NCI-H526 (cell line): ENCODE measurements at places on chromosomes 2 and 18.

DNA sequence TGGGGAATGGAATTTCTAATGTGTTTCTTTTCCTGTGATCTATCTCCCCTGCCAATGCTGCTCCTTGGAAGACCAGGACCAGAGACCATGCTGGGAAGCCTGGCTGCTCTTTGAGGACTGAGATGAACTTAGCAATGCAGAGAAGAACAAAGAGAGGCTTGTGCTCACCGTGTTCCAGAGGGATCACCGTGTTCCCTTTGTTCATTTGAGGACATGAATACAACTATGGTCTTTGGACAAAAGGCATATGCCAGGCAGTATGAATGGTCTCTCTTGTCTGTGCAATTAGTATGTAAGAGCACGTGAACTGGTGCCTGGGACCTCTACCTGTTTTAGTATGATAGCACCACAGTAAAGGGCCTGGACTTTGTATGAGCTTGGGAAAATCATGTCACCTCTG, 139.9 kb downstream of the TDRD15 start:
- DNase-seq: peak; percentile 20

DNA sequence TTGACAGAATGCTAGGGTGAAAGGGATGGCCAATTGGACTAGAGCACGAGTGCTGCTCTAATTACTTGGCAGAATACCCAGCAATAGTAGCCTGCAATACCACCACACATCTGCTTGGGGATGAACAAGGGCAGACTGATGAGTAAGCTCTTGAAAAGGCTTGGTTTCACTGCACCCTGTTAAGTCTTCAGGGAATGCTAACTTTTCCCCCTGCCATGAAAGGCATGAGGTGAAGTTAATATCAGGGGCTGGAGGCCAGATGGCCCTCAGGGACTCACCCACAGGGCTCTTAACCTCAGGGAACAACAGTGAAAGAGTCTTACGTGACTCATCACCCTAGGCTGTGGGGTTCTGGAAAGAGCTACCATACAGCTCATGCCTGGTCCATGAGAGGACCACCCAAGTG, 51.7 kb upstream of the MYL1 start:
- DNase-seq: no peak

- DNase-seq: no peak
These were observed 71.0 kb downstream of the IL1R2 start for GRCh38 chr2:102062802-102063201.

GRCh38 chr2:67846370-67847070, 216.3 kb downstream of the C1D start:
- DNase-seq: peak; percentile 95

- no peak for DNase-seq
These were observed 14.0 kb upstream of the MTA3 start for GRCh38 chr2:42554392-42554791.

DNA sequence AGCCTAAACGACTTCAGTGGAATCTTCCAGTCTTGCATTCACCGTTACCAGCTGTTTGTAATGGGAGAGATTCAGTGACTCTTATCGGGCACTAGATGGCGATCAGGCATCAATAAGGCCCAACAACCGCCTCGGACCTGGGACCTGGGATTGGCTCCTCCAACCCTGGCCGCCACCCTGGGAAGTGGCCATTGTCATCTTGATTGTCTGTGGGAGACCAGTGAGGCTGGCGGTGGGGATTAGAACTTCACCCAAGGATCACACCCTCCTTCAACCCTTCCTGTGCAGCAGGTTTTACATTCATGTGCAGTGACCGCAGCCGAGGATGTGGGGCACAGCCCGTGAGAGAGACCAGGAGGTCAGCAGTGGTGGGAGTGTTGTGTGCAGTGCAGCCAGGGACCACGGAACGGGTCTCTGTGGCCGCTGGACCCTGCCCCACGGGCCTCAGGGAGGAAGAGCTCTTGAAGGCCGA, 85.3 kb downstream of the SPP2 start:
- DNase-seq: peak; percentile 62

GRCh38 chr2:48339451-48339850, 190.5 kb upstream of the STON1 start:
- DNase-seq: no peak

- no peak for DNase-seq
These were observed 20.5 kb downstream of the HK2 start for GRCh38 chr2:74854401-74854800.

GRCh38 chr18:29779096-29779495, 1263.4 kb downstream of the DSC3 start:
- no peak for DNase-seq

GRCh38 chr2:69465513-69466456, 28.6 kb upstream of the NFU1 start:
- DNase-seq: no peak

GRCh38 chr2:201964631-201965206, 68.9 kb upstream of the FZD7 start:
- no peak for DNase-seq

DNA sequence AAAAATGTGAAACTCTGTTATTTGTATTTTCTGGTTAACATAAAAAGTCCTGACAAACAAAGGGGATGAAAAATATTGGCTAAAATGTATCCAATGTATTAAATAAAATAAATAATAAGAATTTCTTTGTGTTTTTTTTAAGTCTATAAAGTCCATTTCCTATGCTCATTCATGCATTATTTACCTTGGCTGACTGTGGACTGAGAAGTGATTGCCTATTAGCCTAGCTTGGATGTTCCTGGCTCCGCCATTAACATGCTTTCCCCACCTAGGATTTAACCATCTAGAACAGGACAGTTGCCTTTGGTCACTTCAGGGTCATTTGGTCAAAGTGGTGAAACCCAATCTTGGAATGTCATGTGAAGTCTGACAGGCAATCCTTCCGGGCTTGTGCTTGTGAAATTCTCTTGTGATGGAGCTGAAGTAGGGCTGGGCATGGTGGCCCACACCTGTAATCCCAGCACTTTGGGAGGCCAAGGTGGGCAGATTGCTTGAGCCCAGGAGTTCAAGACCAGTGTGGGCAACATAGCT, 60.4 kb upstream of the TANC1 start:
- no peak for DNase-seq

DNA sequence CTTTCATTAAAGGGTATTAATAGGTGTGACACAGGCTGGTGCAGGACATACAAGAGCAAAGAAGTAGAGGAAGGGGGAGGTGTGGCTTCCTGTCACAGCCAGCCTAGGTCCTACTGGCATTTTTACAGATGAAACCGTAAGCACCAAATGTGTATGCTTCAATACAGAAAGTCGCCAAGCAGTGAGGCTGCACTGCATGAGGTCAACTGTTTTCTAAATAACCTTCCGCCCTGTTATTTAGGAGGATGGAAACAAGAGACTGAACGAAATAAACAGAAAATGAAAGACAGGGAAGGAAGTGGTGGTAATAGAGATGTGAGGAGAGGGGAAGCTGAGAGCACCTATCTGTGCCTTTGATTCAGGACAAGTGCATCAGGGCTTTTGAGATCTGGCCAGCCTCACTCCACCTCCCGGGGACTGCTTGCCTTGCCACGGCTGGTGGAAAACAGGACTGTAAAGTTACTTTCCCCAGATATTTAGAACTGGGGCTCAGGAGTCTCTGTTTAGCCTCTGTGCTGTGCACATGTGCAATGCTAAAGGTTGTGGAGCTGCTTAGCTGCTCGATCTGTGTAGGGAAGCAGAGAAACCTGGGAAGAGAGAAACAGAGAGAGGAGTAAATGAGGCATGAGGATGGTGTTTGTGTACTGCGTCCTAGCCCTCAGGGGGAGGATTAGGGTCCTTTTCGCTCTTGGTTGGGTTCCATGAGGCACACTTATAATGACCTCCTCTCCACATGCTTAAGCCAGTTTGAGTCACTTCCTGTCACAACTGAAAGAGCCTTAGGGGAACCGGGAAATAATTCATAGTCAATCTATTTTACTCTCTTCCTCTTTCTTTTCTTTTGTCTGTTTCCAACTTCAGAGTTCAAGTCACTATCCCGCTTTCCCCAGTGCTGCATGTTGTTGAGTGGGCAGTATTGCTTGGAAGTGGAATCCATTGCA, 62.3 kb upstream of the BOD1L2 start:
- no peak for DNase-seq

GRCh38 chr2:118114863-118115262, 26.6 kb downstream of the INSIG2 start:
- no peak for DNase-seq

GRCh38 chr2:2484301-2484700, 153.2 kb upstream of the MYT1L start:
- no peak for DNase-seq

DNA sequence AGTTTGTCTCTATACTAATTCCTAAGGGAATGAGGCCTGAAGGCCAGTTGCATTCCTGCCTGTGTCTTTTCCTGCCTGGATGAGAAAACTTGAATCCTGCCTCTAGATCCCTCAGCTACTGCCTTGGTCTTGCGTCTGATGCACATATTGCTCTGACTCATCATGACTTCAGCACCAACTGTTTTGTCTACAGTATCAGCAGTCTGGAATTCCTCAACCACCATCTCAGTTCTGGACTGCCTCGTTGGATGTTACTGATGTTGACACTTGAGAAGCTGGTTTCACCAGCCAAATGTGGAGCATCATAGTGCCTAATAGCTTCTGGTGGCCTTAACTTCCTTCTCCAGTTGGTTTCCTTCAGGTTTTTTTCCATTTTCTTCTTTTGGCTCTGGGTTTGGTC, 211.0 kb downstream of the CTNNA2 start:
- DNase-seq: no peak

GRCh38 chr18:3305933-3306332, 44.0 kb downstream of the MYL12B start:
- DNase-seq: no peak

- DNase-seq: no peak
These were observed 44.1 kb downstream of the NEDD4L start for GRCh38 chr18:58087928-58088690.

- peak; percentile 67 for DNase-seq
These were observed 7.4 kb downstream of the CTDSP1 start for GRCh38 chr2:218406949-218407618.

GRCh38 chr2:204031056-204031455, 94.5 kb downstream of the ICOS start:
- no peak for DNase-seq

DNA sequence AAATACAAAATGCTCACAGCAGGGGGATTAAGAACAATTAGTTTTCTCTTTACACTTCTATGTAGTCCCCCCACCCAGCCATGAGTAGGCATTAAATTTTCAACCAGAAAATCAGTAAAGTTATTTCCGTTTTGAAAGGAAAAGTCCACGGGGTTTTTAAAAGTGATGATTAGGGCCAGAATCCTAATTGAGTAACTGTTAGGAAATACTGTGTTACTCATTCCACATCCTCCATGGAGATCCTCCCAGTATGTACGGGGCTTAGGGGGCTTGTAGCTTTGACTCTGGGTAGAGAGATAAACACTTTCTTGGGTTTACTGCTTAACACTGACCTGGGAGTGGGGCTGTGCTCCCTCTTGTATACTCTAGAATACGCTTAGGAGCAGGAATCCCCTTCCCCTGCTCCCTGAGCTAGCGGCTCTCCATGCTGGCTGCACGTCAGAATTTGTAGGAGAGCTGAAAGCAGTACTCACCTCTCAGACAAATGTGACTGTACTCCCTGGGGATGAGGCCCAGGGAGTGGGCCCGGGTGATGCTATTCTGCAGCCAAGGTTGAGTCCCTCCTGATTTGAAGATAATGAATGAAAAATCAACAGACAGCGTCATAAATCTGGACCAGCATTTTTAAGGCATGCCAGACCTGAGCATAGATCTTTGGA, 100.5 kb downstream of the SLC4A3 start:
- DNase-seq: no peak

GRCh38 chr2:96271995-96272394, 6.0 kb downstream of the CIAO1 start:
- no peak for DNase-seq

- DNase-seq: no peak
These were observed 75.3 kb downstream of the CABYR start for GRCh38 chr18:24214144-24214543.

GRCh38 chr18:3870914-3871313, 420.9 kb downstream of the TGIF1 start:
- no peak for DNase-seq

- DNase-seq: peak; percentile 9
These were observed 143.2 kb downstream of the MEIS1 start for GRCh38 chr2:66578054-66578686.

- no peak for DNase-seq
These were observed 71.3 kb downstream of the UGGT1 start for GRCh38 chr2:128162266-128162665.

DNA sequence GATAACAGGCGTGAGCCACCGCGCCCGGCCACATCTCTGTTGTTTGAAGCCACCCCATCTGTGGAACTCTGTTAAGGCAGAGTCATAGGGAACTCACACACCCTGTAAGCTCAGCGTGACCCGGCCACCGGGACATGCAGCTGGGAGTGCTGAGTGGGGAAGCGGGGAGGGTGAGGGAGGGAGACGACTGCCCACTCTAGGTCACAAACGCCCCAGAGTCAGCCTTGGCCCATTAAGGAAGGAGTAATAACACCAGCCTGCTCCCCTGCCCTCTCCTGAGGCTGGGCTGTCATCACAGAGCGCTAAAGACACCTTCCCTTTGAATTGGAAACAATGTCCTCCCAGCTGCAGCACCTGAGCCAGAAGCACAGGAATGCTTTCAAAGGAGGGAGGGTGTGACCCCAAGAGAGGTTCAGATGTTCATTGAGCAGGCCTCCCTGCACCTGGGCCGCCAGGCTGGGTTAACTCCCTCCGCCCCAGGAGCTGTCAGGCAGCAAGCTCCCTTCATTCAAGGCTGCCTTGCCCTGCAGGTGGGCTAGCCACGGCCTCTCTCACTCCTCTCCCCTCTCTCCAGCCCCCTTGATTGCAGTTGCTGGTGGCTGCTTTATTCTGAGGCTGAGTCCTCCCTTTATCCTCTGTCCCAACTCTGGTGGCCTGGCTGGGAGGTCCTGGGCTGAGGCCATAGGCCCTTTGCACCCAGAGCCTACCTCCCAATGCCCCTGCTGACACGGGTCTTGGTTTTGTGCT, 77.2 kb upstream of the HPCAL1 start:
- DNase-seq: peak; percentile 18

DNA sequence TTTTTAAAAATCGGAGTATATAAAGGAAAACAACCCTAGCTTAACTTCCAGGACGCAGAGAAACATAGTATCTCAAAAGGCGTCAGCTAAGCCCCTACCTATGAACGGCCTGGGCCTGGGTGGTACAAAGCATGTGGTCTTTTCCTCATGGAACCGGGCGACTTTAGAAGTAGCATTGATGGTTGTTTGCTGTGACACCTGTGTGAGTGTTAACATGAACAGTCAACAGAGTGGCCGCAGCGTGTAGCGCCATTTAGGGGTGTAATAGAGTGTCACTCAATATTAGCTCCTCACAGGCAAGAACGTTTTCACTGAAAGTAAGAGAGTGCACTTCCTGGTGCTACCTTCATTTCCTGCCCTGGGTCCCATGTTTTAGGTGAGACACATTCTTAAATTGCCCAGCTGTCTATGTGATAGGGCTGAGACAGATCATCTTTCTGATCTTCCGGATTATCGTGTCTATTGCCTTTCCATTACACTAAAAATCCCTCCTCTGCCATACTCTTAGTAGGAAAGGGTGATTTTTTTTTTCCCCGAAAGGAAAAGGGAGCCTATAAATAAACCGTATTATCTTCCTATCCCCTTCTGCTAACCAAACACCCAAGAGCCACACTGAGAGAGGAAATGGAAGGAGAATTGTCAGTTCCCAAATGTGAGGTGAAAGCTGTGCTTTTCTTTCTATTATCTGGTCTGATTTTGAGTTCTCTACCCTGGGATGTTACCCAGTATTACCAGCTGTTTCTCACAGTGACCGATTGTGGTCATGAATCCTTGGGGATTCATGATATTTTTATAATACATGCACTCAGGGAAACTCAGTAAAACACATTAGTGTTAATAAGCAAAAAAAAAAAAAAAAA, 1.3 kb downstream of the GORASP2 start:
- peak; percentile 72 for DNase-seq
